G401 (cell line): ENCODE measurements at places on chromosomes 7 and 10. TPM values are rescaled to one million over a fixed set of nuclear protein-coding genes. Genes with fewer than 3 reads are reported as not detected.

TECPR1 gene
- 13.6 and 53.5 TPM in 2 replicates for total RNA-seq

DNA sequence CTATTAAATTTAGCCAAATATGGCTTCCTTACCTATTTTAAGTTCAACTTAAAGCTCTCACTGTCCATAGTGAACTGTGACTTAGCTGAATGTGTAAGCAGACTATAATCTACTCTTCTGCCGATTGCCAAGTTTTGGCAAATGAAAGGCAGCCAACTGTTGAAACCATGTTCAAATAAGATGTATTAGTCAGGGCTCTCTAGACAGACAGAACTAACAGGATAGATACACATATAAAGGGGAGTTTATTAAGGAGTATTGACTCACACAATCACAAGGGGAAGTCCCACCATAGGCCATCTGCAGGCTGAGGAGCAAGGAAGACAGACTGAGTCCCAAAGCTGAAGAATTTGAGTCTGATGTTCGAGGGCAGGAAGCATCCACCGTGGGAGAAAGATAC lies 837.7 kb upstream of the AUTS2 start:
- no peak for DNase-seq

DNA sequence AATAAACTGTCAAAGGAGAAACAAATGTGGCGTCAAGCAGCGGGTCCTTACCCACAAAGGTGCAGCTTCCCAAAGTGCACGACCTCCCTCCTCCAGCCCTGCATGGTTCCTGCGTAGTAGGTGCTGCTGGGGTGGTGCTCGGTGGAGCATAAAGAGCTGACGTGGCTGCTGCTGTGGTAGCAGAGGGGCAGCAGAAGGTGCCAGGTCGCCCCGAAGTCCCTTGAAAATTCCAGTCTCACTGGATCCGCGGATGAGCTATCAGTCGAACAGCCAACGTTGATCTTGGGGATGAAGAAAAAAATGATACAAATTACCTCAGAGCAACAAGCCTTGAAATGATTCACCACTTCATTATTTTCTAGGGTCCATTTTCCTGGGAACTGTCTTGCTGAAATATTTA lies 105.0 kb upstream of the SLC26A5 start:
- no peak for DNase-seq

- no peak for DNase-seq
These were observed 135.4 kb upstream of the PRPS1L1 start for GRCh38 chr7:18163091-18163490.

TEX36 gene
- total RNA-seq = not detected in 2 replicates

TSPAN33 gene
- 35.8 and 40.2 TPM in 2 replicates for total RNA-seq

DCLRE1C gene
- total RNA-seq = 6.6 and 10.8 TPM in 2 replicates

- no peak for DNase-seq
These were observed 6.3 kb downstream of the TRPV5 start for GRCh38 chr7:142927085-142927745.

DNA sequence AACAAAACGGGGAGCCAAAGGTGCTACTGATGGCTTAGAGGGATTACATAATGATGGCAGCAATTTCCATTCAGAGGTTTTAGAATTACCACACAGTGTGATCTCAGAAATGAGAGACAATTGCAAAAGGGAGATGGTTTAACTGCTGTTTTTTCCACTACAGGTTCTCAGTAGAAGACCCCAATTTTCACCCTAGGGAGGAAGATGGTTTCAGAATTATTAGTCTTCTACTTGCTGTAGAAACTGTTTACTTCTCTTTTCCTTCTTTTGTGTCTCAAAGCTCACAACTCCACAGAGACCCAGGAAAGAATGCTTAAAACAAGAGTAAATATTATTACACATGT lies 226.5 kb downstream of the INHBA start:
- DNase-seq = no peak

GRCh38 chr7:131010717-131011431 lies 276.9 kb upstream of the KLF14 start:
- no peak for DNase-seq

ATOH7 gene
- 0.37 and 0.92 TPM in 2 replicates for total RNA-seq

GRCh38 chr7:29084832-29085231 lies 61.5 kb downstream of the CPVL start:
- no peak for DNase-seq

- peak; percentile 15 for DNase-seq
These were observed 660 bp downstream of the SUV39H2 start for GRCh38 chr10:14879124-14879927.

DNA sequence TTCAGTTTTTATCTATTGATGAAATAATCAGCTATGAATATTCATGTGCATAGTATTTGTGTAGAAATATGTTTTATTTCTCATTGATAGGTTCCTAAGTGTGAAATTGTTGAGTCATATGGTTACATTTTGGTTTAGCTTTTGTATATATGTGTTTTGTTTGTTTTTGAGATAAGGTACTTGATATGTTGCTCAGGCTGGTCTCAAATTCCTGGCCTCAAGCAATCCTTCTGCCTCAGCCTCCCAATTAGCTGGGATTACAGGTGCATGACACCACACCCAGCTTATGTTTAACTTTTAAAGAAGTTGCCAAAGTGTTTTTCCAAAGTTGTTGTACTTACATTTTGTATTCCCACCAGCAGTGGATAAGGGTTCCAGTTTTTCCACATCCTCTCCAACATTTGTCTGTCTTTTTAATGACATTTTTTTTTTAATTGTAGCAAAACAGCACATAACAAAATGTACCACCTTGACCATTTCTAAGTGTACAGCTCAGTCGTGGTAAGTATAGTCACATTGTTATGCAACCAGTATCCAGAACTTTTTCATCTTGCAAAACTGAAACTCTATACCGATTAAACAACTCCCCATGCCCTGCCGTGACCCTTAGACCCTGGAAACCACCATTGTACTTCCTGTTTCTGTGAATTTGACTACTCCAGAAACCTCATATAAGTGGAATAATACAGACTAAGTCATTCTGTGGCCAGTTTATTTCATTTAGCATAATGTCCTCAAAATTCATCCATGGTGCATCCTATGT lies 12.6 kb upstream of the UBE2D1 start:
- no peak for DNase-seq

GIMAP4 gene
- total RNA-seq = not detected in 2 replicates

DNA sequence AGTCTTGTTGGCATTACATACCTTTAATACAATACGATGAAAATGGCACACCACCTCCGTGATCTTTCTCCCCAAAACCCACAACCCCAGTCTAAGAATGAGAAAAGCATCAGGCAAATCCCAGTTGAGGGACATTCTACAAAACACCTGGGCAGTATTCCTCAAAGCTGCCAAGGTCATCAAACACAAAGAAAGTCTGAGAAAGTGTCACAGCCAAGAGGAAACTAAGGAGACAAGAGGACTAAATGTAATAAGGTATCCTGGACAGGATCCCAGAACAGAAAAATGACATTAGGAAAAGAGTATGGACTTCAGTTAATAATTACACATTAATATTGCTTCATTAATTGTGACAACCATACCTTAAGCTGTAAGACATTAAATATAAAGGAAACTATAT lies 14.5 kb upstream of the FRMD4A start:
- DNase-seq = no peak

DNA sequence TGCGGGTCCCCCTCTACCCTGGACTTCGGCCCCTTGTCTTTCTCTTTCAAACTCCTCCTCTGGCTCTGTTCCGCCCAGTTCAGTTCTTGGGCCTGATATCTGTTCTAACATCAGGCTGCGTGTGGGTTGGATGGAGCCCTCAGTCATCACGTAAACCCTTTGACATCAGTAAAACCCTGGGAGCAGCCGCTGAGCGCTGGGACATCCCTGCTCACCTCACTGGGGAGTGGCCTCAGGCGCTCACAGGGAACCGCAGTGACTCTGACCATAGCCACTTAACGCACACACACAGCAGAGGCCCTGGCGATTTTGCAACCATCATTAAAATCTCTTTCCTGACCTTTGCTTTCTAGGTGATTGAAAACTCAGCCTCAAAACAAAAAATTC lies 113.3 kb downstream of the CYTH3 start:
- DNase-seq = no peak

- no peak for DNase-seq
These were observed 114.9 kb upstream of the EEPD1 start for GRCh38 chr7:36038063-36038721.

DNA sequence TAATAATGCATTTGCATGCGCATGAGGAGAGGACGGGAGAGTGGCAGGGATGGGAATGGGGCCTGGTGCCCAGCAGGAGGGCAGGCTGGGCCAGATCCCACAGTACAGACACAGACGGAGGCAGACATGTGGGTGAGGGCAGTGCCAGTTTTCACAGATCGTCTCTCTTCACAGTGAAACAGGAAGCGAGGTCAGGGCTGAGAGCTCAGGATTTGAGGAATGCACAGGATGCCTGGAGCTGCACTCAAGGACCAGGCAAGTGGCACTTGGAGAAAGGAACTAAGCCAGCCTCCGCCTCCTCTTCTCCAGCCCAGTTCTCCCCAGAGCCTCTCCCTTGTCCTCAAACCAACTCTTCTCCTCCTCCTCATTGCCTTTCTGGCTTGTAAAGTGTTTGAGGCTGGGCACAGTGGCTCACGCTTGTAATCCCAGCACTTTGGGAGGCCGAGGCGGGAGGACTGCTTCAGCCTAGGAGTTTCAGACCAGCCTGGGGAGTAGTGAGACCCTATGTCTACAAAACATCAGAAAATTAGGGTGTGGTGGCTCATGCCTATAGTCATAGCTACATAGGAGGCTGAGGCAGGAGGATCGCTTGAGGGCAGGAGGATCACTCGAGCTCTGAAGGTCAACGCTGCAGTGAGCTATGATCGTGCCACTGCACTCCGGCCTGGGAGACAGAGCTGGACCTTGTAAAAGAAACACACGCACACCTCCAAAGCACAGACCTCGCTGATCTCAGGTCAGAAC lies 115.2 kb downstream of the HIP1 start:
- DNase-seq = peak; percentile 93

GRCh38 chr10:26970667-26971066 lies 109.9 kb upstream of the ABI1 start:
- no peak for DNase-seq

GRCh38 chr10:132570771-132571649 lies 33.4 kb downstream of the INPP5A start:
- DNase-seq = peak; percentile 32

TMEM196 gene
- not detected in 2 replicates for total RNA-seq

DNA sequence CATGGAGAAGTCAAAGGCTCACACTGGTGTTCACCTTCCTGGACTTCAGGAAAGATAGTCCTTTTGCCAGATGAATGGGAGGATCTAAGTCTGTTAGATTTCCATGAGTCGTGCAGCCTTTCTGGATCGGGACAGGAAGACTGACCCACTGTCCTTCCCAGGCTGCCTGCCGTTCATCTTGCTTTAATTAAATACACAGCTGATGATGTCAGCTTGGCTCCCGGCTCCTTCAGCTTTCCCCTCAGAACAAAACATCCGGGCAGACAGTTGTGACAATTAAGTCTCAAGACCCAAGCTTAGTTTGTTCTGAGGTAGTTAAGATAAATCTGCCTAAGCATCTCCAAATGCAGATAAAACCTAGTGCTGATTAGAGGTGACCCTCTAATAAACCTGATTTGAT lies 58.6 kb downstream of the AUTS2 start:
- DNase-seq = peak; percentile 51

DNA sequence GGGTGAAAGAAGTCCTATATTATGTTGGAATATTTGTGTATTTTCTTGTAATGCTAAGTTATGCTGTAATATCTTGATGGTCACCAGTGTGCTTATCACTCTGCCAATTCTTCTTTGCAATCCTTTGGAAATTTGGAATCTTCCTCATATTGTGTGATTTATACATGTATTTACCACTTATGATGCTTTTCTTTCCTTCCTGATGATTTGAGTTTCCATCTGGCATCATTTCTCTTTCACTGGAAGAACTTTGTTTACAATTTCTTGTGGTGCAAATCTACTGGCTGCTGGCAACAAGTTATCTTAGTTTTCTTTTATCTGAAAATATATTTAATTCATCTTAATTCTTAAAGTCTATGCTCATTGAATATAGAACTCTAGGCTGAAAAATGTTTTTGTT lies 29.2 kb downstream of the CFAP69 start:
- no peak for DNase-seq

- no peak for DNase-seq
These were observed 147.9 kb downstream of the CPEB3 start for GRCh38 chr10:92142949-92143348.

CPED1 gene
- 21.5 and 30.7 TPM in 2 replicates for total RNA-seq

FOXP2 gene
- total RNA-seq = not detected in 2 replicates

GRCh38 chr7:42650701-42651100 lies 261.2 kb downstream of the C7orf25 start:
- peak; percentile 88 for DNase-seq

GRCh38 chr7:136446751-136447150 lies 421.7 kb upstream of the CHRM2 start:
- DNase-seq = no peak

RHOBTB1 gene
- total RNA-seq = 149 and 166 TPM in 2 replicates

- DNase-seq = no peak
These were observed 6.9 kb upstream of the CALML5 start for GRCh38 chr10:5506246-5506645.

PRPS1L1 gene
- not detected in 2 replicates for total RNA-seq

DNA sequence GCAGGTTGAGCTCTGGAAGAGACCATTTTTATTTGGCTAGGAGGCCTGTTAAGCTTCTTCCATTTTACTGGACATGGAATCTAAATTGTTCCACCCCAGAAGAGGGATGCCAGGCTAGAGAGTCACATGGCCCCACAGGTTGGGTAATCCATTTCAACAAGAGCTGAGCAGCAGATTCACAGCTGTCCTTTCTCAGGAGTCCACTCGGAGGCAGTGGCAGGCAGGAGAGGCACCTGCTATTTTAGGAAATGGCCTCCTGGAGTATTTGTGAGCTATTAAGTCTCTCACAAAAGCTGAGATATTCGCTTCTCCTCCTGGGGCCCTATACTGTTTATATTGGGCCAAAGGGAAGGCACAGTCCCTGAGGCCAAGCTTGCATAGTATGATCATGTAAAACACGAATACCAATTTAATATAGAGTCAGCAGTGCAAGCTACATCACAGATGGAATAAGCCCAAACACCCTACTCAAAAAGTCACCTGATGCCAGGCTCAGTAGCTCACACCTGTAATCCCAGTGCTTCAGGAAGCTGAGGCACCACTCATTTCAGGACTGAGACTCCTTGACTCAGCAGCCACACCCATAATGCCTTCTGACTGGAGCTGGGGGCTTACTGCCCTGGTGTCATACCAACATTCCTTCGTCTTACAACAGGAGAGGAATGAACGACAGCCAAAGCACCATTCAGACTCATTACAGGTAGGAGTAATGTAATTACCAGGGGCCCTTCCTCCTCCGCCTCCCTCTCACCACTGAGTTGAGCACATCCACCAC lies 124.1 kb downstream of the LMBR1 start:
- no peak for DNase-seq

GRCh38 chr10:101066146-101066895 lies 4.5 kb downstream of the KAZALD1 start:
- peak; percentile 40 for DNase-seq

CNPY1 gene
- total RNA-seq = not detected in 2 replicates

- no peak for DNase-seq
These were observed 1327.4 kb downstream of the GATA3 start for GRCh38 chr10:9381733-9382532.

GRCh38 chr10:110609605-110610004 lies 34.5 kb upstream of the RBM20 start:
- peak; percentile 18 for DNase-seq

DNA sequence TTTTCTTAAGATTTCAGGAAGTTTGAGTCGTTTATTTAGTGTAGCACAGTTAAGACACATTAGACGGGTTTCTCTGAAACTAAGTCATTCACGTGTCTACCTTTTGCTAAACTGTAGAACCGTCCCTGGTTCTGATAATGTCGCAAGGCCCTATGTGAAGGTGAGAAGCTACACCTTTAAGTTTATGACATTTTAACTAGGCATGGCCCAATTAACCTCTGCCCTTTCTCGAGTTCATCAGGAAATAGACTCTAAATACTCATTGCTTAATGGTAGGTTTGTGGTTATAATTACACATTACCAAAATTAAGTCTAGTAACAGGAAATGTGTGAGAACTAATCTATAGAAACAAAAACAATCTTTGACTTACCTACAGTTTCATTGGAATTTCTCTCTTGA lies 126.6 kb upstream of the FZD8 start:
- DNase-seq = no peak
